ENCODE measurements at places on chromosomes 6 and 20.

- no peak for DNase-seq
Observed at GRCh38 chr20:7503501-7503900, 436.8 kb downstream of the HAO1 start.

DNA sequence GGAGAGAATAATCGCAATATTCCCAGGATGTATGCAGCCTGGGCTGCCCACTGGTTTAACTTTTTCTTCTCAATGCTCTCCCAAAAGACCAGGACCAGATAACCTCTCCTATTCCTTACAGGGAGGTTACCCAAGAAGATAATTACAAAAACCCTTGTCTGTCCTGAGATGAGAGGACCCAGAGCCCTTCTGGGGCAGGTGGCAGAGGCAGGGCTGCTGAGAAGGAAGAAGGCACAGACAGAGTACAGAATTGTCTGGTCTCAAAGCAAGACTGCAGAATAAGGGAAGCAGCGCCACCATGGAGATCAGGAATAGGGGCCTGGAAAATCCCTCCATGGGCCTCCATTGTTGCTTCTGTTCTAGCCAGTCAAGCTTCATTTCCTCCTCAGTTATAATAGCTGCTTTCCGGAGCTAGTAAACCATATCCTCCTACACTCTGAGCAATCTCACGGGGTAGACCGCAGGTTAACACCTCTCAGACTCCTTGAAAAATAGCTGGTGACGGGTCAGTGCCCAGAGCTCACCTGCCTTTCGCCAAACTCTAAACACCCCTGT, 463 bp upstream of the HLA-DMB start:
- no peak for DNase-seq

- no peak for DNase-seq
Observed at GRCh38 chr6:84731401-84731800, 33.0 kb downstream of the TBX18 start.

GRCh38 chr6:32070814-32071543, 32.8 kb downstream of the CYP21A2 start:
- DNase-seq: no peak

DNA sequence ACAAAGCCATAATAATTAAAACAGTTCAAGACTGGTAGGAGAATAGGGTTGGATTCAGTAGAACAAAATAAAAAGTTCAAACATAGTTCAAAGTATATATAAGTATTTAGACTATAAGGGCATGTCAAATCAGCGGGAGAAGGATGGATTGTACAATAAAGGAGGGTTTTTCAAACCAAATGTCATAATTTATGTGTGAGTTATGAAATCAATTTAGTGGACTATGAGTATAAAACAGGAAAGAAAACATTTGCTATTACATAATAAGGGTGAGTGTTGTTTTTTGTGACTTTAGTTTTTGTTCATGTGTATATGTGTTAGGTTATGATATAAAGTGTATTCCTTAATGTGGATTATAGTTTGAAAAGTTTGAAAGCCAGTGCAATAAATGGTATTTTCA, 10.6 kb downstream of the ORC3 start:
- no peak for DNase-seq

DNA sequence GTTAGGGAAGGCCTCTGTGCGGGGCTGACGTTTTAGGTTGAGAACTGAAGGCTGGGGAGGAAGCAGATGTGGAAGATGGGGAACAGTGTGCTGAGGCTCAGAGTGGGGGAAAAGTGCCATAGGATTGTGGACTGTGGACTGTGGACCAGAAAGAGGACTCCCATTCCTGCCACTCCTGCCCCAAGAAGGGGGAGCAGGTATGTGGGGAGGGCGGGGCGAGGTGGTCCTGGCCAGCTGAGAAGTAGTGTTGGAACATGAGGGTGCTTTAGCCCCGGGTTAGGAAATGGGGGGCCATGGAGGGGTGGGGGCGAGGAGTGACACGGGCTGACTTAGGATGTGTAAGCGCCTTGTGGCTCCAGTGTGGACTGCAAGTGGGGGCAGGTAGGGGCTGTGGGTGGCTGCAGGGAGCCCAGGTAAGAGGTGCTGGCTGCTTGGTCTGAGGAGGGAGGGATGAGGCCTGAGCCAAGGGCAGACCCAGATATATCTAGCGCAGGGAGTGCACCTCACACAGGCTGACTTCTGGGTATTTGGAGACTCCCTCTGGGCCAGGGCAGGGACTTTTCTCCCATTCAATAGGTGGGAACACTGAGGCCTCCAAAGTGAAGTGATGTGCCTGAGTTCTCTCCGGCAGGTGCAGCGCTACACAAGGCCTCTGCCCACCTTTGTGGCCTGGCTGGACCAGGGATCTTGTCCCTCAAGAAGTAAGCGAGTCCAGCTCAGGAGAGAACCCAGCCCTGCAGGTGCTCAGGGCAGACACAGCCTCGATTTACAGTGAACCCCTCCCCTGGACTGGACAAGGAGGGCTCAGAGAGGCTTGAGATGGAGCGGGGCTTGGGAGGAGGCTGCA, 76.6 kb upstream of the TOX2 start:
- DNase-seq: no peak

- no peak for DNase-seq
Observed at GRCh38 chr6:13163161-13163944, 165.0 kb downstream of the TBC1D7 start.

- peak; percentile 39 for DNase-seq
Observed at GRCh38 chr6:33314515-33314942, 651 bp upstream of the TAPBP start.

DNA sequence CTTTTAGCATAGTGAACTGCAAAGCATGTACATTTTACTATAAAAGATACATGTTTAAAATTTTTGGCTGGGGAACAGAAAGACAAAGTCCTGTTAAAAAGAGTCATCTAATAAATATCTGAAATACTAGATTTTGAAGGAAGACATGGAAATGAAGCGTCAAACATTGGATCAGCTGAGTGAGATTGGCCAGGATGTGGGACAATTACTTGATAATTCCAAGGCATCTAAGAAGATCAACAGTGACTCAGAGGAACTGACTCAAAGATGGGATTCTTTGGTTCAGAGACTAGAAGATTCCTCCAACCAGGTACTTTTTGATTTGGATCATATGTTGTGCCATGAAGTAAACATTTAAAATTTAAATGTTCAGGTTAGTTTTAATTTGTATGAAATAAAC, 162.3 kb downstream of the UTRN start:
- no peak for DNase-seq

GRCh38 chr6:138656364-138657064, 117.1 kb upstream of the CCDC28A start:
- DNase-seq: peak; percentile 11

GRCh38 chr20:23125625-23126191, 39.6 kb upstream of the CD93 start:
- no peak for DNase-seq

GRCh38 chr6:25026723-25027122, 91.0 kb upstream of the RIPOR2 start:
- DNase-seq: no peak

DNA sequence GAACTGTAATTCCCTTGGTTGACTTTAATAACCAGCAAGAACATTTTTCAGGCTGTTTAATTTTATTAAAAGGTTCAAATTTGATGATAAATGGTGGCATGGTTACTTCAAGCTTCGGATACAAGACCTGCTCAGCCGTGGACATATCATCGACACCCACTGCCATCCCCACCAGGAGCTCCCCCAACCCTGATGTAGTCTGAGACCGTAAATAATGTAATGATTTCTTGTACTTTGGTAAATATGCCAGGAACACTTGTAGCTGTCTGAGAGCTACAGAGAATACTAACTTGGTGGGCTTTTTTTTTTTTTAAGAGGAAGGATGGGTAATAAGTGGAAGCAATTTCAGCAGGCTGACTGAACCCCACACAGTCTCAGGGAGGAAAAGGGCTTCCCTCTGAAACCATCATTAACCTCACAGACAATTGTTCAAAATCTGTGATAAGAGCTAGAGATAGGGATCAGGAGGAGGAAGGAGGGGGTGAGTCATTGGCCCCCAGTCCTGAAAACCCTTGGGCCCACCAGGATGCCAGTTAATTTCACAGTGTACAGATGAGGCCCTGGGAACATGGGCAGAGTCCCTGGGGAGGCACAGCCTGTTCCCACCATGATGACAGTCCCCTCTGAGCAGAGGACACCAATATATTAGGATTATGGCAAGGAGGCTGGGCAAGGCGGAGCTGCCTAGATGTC, 56.0 kb downstream of the APCDD1L start:
- no peak for DNase-seq

- peak; percentile 94 for DNase-seq
Observed at GRCh38 chr6:94953867-94954631, 623.3 kb upstream of the MANEA start.

DNA sequence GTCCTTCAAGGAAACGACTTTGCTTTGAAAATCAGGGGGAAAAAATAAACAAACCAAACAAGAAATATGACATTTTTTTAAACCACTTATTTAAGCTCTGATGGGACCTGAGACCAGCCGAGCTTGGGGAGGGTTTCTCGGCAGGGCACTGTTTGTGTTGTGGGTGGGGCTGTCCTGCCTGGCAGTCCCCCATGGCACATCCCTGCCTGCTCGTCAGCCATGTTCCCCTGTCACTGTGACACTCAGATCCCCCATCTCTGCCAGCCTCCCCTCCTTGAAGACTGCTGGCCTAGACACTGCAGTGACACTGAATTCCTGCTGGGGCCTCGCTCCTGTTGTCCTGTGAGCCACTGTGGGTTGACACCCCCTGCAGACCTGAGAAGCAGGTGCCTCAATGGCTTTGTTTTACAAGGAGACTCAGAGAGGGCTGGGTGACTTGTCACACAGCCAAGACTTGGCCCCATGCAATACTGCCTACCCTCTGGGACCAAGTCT, 95.1 kb upstream of the PTPN1 start:
- DNase-seq: no peak

DNA sequence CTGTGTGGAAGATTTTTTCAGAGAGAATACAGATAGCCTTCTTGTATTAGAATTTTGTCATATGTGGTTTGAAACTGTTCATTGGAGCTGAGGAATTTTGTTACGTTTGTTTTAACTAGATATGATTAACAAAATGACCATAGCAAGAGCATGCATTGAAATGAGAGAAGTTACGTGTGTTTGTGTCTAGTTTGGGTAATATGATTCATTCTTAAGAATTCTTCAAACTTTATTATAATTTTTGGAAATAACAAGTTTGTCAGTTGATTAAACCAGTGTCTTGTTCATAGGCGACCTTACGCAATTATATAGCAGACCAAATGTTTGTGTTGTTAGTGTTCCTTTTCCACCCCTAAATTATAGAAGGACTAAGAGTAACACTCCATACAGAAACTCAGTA, 5.5 kb downstream of the GMNN start:
- DNase-seq: no peak

DNA sequence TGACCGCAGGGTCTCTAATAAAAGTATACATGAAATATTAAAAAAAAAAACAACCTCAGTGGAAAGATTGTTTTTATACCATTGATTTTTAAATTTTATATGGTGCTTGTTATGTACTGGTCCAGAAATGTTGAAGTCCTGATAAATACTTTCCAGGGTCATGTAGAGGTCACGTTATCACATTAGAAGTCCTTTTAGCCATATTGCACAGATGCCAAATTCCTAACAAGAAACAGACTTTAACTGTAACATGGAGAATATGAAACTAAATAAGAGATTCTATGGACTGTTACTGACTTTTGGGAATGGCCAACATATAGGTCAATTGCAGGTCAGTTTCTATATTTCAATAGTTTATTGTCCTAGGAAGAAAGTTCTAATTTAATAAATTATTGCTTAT, 89.0 kb downstream of the ADGRB3 start:
- no peak for DNase-seq

- DNase-seq: no peak
Observed at GRCh38 chr20:36988494-36988966, 37.0 kb upstream of the SAMHD1 start.

- no peak for DNase-seq
Observed at GRCh38 chr6:87118054-87118453, 23.1 kb upstream of the CGA start.

DNA sequence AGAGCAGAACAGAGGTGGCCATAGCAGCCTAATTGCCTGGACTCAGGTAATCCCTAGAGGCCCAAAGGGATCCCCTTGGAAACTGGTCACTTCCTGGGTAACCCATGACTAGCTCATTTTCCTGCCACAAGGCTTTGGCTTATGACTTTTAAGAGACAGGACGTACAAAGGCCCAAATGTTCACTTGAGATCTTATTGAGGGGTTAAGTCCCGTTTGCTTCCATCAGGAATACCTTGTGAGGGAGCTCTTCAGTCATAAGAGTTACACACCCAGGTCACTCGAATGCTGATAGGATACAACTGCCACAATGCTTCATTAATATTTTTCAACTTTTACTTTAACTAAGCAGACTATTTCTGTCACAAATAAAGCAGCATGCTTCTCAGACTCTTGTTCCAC, 51.7 kb downstream of the TMEM170B start:
- DNase-seq: no peak

GRCh38 chr20:60921022-60921622, 330.9 kb upstream of the CDH4 start:
- DNase-seq: no peak

- no peak for DNase-seq
Observed at GRCh38 chr20:63116412-63117106, 99.4 kb downstream of the YTHDF1 start.

DNA sequence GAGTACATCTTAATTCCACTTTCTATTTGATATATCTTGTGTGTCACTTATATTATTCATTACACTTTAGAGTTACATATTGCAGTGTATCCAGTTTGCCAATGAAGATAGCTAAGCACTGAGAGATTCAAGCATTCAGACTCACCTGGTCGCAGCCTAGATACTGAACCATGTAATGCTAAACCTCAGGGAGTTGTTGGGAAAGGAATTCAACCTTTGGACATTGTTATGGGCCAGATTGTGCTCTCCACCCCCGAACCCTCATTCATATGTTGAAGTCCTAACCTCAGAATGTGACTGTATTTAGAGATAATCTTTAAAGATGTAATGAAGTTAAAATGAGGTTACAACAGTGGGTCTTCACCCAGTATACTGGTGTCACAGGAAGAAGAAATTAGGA, 13.8 kb upstream of the KIF16B start:
- DNase-seq: no peak

DNA sequence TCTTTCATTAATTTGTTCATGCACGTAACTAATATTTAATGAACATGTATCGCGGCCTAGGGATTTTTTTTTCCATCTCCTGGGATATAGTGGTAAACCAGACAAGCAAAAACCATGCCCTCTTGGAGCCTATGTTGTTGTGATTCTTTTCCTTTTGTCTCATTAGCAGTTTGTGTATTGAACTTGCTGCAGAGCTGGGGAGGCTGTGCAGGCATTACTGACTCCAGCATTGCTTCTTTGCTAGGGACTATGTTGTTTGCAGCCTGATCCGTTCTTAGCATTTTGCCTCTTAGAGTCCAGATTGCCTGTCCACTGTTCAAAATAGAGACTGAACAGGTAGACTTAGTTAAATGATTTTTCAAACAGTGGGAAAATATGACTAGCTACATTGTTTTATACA, 9.7 kb downstream of the SCAF8 start:
- DNase-seq: no peak

DNA sequence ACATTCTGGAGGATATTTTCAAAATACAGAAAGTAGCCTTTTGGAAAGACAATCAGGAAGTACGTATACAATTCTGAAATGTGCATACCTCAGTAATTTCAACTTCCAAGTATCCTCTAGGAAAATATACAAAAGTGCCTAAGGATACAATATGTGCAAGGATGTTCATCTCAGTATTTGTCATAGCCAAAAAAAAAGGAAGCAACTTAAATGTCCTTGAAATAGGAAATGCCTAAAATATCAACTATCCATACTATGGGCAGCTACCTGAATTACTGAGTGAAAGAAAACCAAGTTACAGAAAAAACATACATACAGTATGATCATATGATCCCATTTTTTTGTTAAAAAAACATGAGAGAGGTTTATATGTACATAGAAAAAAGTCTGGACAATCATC, 1.5 kb downstream of the PPIL1 start:
- DNase-seq: no peak

- DNase-seq: peak; percentile 83
Observed at GRCh38 chr20:45044084-45044573, 56.8 kb downstream of the KCNS1 start.

Measured in NCI-H82 (cell line).